NCI-H2081 (cell line): ENCODE measurements at places on chromosomes 2 and 18.

GRCh38 chr2:231968820-231969219, 7.3 kb downstream of the DIS3L2 start:
- no peak for DNase-seq

GRCh38 chr18:77056344-77057005, 76.1 kb downstream of the MBP start:
- no peak for DNase-seq

- DNase-seq, result no peak
Observed at GRCh38 chr18:38460657-38461056, 895.1 kb upstream of the CELF4 start.

GRCh38 chr2:174836995-174837390, 72.7 kb upstream of the CHRNA1 start:
- DNase-seq, result no peak

- DNase-seq, result no peak
Observed at GRCh38 chr2:127615511-127616166, 30.3 kb upstream of the GPR17 start.

- DNase-seq, result no peak
Observed at GRCh38 chr2:23508066-23508390, 123.0 kb downstream of the KLHL29 start.

GRCh38 chr18:62336618-62337017, 11.5 kb downstream of the TNFRSF11A start:
- DNase-seq, result no peak

DNA sequence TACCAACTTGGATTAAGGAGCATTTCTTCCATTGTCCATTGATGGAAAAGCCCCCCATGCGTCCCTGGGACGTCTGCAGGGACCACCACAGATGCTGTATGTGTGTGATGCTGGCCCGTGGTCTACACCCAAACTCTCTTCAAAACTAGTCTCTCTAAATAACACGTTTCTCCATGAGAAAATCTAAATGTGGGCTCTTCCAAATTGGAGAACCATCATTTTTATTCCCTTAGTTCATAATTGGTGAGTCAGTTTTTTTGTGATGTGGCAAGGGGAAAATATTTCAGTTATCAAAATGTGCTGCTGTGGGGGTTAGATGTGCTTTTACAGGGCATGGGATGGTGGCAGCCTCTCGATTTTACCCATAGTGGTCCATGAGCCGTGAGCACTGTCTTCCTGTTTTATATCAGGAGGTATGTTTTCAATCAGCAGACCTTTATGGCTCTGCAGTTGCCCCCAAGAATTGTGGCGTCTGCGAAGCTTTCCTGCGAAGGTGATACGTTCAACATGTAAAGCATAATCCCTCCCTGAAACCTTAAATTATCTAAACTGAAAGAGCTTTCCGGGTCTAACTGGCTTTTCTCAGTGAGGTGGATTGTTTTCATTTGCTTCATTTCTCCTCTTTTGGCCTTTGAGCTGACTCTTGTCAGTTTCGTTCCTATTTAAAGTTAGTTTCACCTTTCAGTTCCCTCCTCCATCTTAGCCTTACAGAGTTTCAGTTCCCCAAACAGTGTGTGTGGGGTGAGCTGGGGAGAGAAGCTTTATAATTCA, 78.4 kb downstream of the SETBP1 start:
- DNase-seq, result no peak

GRCh38 chr18:49861659-49862058, 48.3 kb upstream of the ACAA2 start:
- DNase-seq, result no peak

- DNase-seq, result no peak
Observed at GRCh38 chr2:126862730-126863129, 36.0 kb upstream of the TEX51 start.

GRCh38 chr2:199273042-199273511, 184.7 kb downstream of the SATB2 start:
- DNase-seq, result peak; percentile 44

- no peak for DNase-seq
Observed at GRCh38 chr2:23488584-23488983, 103.6 kb downstream of the KLHL29 start.

DNA sequence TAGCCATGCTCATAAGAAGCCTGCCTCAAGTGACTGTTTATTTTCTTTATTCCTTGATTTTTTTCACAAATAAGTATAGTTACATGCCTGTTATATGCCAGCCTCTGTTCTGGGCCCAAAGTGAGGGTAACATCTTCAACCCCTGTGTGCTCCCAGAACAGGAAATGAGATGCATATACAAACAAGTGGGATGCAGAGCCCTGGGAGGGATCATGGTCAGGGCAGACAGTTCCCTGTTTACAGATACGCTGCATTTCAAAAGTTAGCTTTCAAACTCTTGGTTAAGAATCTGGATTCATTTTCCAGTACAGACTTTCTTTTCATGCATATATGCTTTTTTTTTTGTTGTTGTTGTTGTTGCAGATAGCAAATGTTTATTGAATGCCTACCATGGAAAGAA, 24.4 kb downstream of the GPR39 start:
- no peak for DNase-seq

DNA sequence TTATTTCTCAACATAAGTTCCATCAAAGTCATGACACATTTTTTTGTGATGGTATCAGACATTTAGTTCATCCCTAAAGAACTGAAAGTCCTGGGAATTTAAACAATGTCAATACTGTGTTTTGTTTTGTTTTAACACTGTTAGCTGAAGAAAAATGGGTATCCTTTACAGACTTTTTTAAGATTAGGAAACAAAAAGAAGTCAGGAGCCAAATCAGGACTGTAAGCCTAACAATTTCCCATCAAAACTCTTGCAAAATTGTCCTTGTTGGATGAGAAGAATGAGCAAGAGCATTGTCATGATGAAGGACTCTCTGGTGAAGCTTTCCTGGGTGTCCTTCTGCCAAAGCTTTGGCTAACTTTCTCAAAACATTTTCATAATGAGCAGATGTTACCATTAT, 69.4 kb downstream of the SRD5A2 start:
- no peak for DNase-seq

DNA sequence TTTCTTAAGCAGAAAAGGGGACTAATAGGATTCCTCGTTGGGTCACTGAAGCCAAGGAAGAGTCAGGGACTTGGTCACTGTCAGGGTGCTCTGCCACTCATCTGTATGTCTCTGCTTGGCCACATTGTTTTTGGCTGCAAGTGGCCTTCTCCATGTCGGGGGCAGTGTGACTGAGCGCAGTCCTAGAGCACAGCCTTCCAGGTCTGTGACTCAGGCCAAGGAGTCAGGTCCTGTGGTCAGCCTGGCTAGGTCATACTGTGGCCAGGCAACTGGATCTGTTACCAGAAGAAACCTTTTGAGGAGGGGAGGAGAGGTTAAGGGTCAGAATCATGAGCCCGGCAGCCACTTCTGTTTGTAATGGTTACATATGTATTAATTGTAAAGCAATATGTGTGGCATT, 61.3 kb downstream of the GALNT1 start:
- DNase-seq, result no peak

DNA sequence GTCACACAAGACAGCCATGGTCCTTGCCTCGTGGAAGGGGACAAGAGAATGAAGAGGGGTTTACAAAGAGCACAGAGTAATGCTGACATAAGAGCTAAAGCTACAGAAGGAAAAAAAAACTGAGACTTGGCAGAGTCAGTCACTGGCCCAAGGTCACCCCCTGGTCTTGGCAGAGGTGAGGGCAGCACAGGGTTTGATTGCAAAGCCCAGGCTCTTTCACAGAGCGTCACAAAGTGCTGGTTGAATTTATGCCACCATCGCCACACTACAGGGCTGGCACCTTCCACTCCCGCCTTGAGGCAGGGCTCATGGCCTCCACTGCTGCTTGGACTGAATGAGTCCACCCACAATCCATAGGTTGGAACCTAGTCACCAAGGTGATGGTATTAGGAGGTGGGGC, 190.2 kb downstream of the INHBB start:
- DNase-seq, result no peak

DNA sequence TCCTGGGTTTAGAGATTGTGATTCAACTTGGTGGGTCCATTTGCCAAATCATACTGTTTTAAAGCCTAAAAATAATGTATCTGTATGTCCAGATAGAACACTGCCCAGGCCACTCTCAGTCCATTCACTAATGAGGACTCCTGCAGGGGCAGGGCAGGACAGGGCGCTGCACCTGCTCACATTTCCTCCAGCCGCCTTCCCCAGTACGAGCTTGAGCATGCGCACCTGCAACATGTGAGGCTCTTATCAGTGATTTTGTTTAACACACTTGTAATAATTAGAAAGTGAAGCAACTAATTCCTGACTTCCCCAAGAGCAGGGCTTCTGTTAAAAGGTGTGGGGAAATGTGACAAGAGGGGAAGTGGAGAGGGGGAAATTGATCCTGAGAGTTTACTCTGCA, 89.7 kb downstream of the AFF3 start:
- no peak for DNase-seq

GRCh38 chr18:220708-221107, 47.1 kb downstream of the THOC1 start:
- no peak for DNase-seq

DNA sequence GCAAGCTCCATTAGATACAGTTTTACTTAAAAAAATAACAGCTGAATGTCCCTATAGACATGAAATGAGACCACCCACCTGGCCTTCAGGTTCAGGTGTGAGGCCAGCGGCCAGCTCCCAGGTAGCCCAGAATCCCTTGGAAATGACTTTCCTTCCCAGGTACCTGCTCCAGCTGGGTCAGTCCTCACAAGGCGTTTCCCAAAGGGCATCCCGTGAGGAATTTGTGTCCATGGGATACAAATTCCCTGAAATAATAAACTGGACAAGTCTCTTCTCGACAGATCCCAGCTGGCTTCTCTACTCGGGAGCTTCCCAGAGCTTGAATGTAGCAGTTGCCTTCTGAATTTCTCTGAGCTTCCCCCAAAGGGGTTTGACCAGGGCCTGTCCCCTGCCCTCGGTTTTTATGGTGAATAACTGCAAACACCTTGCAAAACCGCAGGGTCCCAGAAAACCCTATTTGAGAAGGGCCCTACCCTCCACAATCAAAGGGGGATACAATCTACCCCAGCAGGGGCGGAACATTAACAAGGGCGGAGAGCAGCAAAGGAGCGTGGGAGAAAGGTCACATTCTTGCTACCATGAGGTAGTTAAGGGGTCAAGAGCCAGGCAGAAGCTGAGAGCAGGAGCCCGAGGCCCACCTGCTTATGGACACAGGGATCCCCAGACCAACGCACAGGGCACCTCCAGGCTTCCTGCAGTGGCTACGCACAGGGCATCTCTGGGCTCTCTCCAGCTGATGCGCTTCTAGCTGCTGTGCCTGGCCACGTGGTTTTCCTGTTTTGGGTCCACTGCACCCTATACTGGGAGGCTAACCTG, 107.7 kb downstream of the HDAC4 start:
- no peak for DNase-seq

DNA sequence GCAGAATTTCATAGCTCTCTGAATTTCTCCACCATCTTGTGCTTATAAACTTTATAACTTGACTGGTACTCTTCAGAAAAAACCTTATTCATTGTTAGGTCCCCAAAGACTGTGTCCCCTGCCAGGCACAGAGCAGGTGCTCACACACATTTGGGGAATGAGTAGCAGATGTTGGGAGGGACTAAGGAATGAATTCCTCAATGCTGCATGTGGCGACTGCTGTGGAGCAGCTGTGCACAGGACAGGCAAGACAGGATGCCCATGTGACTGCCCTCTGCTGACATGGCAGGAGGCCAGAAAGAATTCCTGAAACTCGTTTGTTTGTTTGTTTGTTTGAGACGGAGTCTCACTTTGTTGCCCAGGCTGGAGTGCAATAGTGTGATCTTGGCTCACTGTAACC, 122.3 kb upstream of the ITGA6 start:
- DNase-seq, result no peak

DNA sequence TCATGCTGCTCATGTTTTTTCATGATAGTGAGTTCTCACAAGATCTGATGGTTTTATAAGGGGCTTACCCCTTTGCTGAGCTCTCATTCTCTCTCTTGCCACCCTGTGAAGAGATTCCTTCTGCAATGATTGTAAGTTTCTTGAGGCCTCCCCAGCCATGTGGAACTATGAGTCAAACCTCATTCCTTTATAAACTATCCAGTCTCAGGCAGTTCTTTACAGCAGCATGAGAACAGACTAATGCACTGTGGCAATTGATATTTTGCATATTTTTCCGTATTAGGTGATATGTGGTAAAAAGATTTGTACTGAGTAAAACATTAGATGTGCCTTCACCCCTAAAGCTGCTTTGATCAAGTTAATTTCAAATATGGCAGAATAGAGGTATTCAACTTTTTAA, 48.8 kb downstream of the RAB27B start:
- no peak for DNase-seq

GRCh38 chr2:101160454-101160853, 9.3 kb upstream of the TBC1D8 start:
- no peak for DNase-seq

GRCh38 chr2:74845991-74846390, 12.1 kb downstream of the HK2 start:
- DNase-seq, result peak; percentile 9

GRCh38 chr2:113011108-113011507, 5.8 kb downstream of the IL36A start:
- DNase-seq, result no peak

- no peak for DNase-seq
Observed at GRCh38 chr2:97966545-97967215, 29.1 kb downstream of the TMEM131 start.

DNA sequence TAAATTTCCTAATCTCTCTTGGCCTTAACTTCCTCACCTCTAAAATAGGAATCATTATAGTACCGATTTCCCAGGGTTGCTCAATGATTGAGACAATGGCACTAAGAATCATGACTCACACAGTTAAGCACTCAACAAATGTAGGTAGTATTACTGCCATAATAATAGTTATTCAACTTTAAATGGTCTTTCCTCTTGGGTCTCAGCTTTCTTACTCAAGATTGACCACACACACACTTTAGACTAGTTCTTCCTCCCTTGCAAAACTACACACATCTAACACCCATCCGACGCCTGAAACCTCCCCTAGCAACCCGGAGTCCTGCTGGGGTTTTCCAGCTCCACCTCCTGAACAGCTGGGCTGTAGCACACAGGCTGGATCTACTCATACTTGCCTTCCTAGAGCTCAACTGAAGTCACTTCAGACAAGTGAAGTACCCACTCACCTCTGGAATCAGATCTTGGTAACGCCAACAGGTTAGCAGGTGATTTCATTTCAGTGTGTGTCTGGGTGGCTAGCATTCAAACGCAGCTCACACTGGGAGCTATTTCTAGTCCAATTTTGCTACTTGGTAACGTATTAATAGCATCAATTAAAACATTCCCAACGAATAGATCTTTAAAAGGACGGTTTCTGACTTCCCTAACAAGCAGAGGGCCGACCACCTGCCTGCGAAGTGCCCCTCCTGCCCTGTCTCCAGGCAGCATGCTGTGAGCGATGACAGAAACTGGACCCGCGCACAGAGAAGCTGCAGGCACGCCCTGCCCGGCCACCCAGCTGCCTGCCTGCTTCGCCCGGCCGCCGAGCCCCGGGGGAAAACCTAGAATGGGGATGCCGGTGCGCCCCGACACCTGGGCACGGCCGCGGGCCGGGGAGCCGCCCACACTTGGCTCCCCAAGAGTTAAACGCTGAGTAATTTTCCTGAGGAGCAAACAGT, 1.1 kb downstream of the UXS1 start:
- peak; percentile 23 for DNase-seq

- no peak for DNase-seq
Observed at GRCh38 chr2:134985061-134985460, 62.2 kb downstream of the MAP3K19 start.

- no peak for DNase-seq
Observed at GRCh38 chr2:127401757-127402695, 14.3 kb upstream of the MAP3K2 start.
